Frontal cortex (tissue), 4 donors: ENCODE measurements at places on chromosomes 1 and 21. TPM values are rescaled to one million over a fixed set of nuclear protein-coding genes. Genes with fewer than 3 reads are reported as not detected.

Gene FALEC
- 0.41 TPM for total RNA-seq

Gene GPR161
- total RNA-seq, result 76.2 TPM

DNA sequence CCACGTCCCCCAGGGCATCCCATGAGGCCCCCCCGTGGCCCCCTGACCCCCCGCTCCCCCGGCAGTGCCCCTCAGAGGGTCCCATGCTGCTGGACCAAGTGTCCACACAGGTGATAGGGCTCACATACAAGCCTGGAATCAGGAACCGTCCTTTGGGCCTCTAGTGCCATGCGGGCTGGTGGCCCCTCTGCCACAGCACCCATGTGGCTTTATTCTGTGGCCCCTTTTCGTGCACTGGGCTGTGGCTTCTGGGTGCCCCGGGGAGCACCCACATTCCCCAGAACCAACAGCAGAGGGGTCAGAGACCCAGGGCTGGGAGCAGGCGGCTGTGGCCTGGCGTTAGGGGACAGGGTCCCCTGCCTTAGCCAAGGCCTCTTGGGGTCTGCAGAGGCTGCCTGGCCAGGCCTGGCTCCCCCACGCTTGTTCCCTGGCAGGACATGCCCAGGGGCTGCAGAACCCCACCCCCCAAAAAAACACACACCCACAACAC is 31.7 kb downstream of the SLC19A1 start:
- no peak for DNase-seq

GRCh38 chr1:231428377-231428776 is 6.3 kb upstream of the EGLN1 start:
- DNase-seq, result no peak

GRCh38 chr1:114330451-114330983 is 176.8 kb upstream of the SYT6 start:
- no peak for DNase-seq

DNA sequence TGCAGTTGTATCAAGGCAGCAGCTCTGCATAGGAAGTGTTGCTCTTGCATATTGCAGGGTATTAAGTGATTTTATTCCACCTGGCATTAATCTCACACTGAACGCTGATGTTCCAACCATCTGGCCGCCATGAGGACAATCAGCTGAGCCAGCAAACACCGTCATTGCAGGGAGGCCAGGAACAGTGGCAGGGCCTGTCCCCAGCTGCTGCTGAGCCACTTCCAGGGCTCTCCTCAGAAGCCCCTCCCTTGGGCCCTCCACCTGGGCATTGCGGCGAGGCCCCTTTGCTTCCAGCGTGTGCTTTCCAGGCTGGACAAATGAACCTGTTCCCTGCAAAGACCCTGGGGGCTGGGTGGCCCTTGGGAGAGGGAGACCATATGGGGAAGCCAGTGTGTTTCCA is 171.6 kb upstream of the C1orf174 start:
- DNase-seq, result no peak

- DNase-seq, result no peak
These were observed 8.6 kb downstream of the ATP6V1G3 start for GRCh38 chr1:198531891-198532290.

DNA sequence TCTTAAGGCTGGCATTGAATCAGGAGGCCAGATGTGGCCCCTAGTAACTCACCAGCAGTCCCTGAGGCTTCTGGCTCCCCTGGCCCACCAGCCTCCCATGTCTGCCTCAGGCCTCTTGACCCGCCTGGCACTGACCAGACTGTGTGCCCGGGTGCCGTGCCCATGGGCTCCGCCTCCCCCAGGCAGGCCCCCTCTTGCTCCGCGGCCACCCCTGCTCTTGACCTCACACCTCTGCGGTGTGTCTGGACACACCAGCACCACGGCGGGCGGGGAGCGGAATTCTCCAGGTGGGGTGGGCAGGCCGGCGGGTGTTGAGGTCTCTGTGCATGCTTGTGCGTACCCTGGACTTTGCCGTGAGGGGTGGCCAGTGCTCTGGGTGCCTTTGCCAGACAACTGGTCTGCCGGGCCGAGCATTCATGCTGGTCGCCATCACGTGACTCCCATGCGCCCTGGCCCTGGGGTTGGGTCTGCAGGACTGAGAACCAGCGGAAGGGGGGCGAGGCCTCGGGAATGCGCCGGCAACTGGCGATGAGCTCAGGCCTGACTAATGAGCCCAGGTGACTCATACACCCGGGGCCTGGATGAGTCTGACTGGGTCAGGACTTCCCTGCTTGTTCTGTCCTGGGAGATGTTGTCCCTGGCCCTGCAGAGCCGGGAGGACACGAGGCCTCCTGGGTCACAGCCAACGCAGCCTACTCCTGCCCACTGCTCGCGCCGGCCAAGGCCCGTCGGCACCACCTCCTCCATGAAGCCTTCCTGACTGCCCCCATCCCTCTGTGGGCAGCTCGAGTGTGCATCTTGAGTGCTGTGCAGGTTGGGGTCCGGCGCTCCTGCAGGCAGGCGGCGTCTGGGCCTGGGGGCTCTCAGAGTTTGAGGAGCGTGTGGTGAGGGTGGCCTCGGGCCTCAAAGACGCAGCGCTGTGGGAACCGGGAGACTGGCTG is 22.6 kb downstream of the COL18A1 start:
- DNase-seq, result peak; percentile 70

- no peak for DNase-seq
These were observed 4.0 kb downstream of the CAPN2 start for GRCh38 chr1:223716302-223716862.

DNA sequence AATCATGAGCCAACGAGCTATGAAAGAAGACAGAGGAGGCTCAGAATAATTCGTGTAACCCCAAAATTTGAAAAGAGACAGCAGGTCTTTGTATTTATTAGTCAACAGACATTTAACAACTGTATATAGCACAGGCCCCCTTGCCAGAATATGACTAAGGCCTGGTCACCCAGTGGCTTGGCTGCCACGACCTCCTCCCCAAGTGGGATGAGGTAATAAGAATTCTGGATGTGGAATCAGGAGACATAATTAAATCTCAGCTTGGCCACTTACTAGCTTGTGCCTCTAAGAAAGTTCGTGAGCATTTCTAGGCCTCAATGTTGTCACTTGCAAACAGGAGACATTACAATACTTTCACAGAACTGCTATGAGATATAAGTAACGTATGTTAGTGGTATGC is 134.2 kb upstream of the TNFSF4 start:
- DNase-seq, result no peak

DNA sequence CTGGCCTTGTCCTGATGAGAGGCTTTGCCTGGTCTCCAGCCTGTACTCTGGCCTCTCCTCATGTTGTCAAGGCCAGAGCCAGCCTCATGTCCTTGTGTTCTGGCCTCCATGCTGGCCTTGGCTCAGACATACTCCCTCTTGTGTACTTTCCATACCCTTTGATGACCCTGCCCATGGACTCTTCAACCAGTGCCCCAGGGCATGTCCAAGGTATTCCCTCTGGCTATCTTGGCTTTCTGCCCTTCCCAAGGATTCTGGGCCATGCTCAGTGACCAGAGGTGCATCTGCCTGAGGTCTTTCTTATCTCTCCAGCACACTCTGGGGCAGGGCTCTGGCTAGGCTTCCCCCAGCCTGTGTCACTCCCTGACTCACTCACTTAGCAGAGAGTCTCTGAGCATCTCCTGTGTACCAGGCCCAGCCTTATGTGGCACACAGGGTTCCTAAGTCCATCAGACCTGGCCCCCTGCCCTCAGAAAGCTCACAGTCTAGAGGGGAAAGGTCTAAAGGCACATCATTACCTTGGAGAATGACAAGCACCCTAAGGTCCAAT is 141.4 kb upstream of the GRIK3 start:
- no peak for DNase-seq
